Aorta (tissue), 5 donors: ENCODE measurements at places on chromosomes 7 and 10. TPM values are rescaled to one million over a fixed set of nuclear protein-coding genes. Genes with fewer than 3 reads are reported as not detected.

PAXIP1 gene
- total RNA-seq = 12.2 TPM

- no peaks in the 10 kb centered on the region for H3K36me3 ChIP-seq
- H3K4me3 ChIP-seq = no peak overlapping the region
- H3K27ac ChIP-seq = no peak overlapping the region
- no peaks in the 10 kb centered on the region for H3K4me1 ChIP-seq
- H3K27me3 ChIP-seq = no peaks in the 10 kb centered on the region
These were observed 127.3 kb downstream of the LHPP start for GRCh38 chr10:124588736-124589490.

GRCh38 chr7:875051-875450, 1.3 kb upstream of the GET4 start:
- no peaks in the 10 kb centered on the region for H3K36me3 ChIP-seq
- no peak overlapping the region for H3K27ac ChIP-seq
- H3K4me3 ChIP-seq = no peak overlapping the region
- no peak for DNase-seq
- H3K4me1 ChIP-seq = no peaks in the 10 kb centered on the region

- no peak for DNase-seq
- no peak overlapping the region for H3K4me3 ChIP-seq
- H3K4me1 ChIP-seq = peaks cover 6% of the 10 kb centered on the region
- H3K27ac ChIP-seq = no peak overlapping the region
These were observed 15.0 kb downstream of the TCAF1 start for GRCh38 chr7:143886826-143887477.

PRSS37 gene
- not detected for total RNA-seq

GRCh38 chr7:70568674-70569334, 563.1 kb upstream of the GALNT17 start:
- no peak for DNase-seq
- H3K27ac ChIP-seq = no peak overlapping the region
- H3K4me1 ChIP-seq = no peaks in the 10 kb centered on the region
- H3K36me3 ChIP-seq = no peaks in the 10 kb centered on the region
- H3K4me3 ChIP-seq = no peak overlapping the region

DNA sequence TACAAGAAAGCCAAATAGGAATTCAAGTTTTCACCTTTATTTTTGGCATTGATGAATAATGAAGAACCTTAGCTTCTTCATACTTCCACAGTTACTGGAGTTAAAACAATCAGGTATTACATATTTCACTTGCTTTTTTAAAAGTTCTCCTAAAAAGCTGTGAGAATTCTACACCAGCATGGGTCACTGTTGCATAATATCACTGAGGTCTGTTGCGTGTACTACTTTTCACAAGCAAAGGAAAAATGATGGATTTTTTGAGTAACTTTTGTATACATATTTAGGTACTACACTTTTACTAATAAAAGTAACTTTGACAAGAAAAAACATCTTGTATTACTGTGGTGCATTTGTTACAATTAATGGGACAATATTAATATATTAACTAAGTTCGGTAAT, 15.2 kb downstream of the FAM24B start:
- no peak overlapping the region for H3K27ac ChIP-seq
- no peaks in the 10 kb centered on the region for H3K27me3 ChIP-seq
- no peak overlapping the region for H3K4me3 ChIP-seq
- no peak for DNase-seq
- no peaks in the 10 kb centered on the region for H3K36me3 ChIP-seq

DNA sequence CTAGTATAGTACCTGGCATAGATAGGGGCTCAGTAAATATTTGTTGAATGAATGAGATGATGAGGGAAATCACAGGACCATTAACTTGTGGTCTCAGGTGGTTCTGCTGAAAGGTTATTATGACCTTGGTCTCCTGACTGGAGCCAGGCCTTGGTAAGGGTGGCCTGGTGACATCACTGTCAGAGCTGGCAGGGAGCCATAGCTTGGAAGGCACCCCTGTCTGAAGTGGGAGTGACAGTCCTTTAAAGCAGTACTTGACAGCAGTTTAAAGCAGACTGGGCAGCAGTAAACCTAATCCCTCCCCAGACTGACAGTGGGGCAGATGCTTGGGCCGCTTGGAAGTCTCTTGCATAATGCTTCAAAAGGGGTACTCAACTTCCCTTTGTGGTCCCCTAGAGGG, 13.4 kb downstream of the DPCD start:
- no peaks in the 10 kb centered on the region for H3K36me3 ChIP-seq
- H3K27ac ChIP-seq = no peak overlapping the region
- H3K27me3 ChIP-seq = no peaks in the 10 kb centered on the region
- no peak for DNase-seq

ATOH7 gene
- total RNA-seq = not detected

DNA sequence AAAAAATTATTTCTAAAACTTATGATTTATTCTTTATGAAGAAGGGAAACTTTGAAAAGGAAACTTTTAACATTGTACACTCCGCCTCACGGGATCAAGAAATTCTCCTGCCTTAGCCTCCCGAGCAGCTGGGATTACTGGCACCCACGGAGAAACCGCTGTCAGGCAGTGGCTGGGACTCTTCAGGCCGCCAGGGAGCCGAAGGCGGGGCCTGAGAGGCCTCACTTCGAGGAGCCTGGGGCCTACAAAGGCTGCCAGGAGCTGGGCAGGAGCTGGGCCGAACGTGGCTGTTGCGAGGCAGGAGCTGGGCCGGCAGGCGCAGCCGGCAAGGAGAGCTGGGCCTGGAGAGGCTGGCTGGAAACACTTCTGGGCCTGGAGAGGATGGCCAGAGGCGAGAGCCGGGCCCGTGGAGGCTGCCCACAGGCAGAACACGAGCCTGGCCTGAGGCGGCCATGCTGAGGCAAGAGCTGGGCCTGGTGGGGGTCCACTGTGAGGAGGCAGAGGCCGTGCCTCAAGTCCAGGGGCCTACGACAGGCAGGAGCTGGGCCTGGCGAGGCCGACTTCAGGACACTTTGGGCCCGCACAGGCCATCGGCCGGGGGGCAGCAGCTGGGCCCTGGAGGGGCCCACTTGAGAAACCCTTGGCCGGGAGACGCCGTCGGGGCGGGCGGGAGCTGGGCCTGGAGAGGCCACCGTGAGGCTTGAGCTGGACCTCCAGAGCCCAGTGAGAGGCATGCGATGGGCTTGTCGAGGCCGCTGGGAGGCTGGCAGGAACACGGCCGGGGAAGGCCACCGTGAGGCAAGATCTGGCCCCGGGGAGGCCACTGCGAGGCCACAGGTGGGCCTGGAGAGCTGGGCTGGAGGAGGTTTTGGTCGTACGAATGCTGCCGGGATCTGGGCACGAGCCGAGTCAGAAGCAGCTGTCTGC, 23.7 kb downstream of the MDH2 start:
- H3K27ac ChIP-seq = no peak overlapping the region
- no peak overlapping the region for H3K4me3 ChIP-seq
- H3K4me1 ChIP-seq = no peaks in the 10 kb centered on the region
- peaks cover 2% of the 10 kb centered on the region for H3K36me3 ChIP-seq
- no peak for DNase-seq
- H3K27me3 ChIP-seq = no peaks in the 10 kb centered on the region

GRCh38 chr10:77574438-77574837, 63.2 kb downstream of the KCNMA1 start:
- no peak overlapping the region for H3K27ac ChIP-seq
- H3K36me3 ChIP-seq = no peaks in the 10 kb centered on the region
- H3K4me1 ChIP-seq = peaks cover 5% of the 10 kb centered on the region
- H3K4me3 ChIP-seq = no peak overlapping the region
- DNase-seq = no peak
- H3K27me3 ChIP-seq = no peaks in the 10 kb centered on the region

IKZF1 gene
- total RNA-seq = 24.4 TPM

DNA sequence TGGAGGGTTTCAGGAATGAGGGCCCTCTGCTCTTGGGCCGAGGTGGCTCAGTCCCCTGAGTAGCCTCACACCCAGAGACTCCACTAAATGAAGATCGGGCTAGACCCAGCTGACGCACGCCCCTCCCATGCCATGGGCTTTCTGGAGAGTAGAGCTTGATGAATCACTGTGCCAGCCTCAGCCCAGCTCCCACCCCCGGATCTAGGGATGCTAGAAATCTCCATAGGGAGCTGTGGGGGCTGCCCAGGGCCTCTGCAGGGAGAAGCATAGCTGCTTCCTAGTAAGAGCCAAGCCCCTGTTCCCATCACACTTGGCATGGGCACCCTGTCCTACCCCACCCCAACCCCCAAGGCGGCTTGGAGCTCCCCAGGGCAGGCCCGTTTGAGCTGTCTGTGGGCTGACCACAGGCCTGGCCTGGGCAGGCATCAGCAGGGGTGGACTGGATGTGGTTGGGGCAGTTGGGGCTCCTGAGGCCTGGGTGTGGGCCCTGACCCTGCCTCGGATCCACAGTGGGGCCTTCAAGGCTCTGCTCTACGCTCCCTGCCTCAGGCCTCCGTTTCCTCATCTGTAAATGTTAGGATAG, 121.2 kb downstream of the ZMIZ1 start:
- no peak for DNase-seq
- H3K27ac ChIP-seq = no peak overlapping the region
- no peaks in the 10 kb centered on the region for H3K36me3 ChIP-seq
- no peak overlapping the region for H3K4me3 ChIP-seq

GOT1 gene
- total RNA-seq = 9.4 TPM

TM9SF3 gene
- total RNA-seq = 120 TPM

WDR86 gene
- 4.4 TPM for total RNA-seq

ZNF727 gene
- total RNA-seq = 5.6 TPM

TMEM213 gene
- not detected for total RNA-seq

DNA sequence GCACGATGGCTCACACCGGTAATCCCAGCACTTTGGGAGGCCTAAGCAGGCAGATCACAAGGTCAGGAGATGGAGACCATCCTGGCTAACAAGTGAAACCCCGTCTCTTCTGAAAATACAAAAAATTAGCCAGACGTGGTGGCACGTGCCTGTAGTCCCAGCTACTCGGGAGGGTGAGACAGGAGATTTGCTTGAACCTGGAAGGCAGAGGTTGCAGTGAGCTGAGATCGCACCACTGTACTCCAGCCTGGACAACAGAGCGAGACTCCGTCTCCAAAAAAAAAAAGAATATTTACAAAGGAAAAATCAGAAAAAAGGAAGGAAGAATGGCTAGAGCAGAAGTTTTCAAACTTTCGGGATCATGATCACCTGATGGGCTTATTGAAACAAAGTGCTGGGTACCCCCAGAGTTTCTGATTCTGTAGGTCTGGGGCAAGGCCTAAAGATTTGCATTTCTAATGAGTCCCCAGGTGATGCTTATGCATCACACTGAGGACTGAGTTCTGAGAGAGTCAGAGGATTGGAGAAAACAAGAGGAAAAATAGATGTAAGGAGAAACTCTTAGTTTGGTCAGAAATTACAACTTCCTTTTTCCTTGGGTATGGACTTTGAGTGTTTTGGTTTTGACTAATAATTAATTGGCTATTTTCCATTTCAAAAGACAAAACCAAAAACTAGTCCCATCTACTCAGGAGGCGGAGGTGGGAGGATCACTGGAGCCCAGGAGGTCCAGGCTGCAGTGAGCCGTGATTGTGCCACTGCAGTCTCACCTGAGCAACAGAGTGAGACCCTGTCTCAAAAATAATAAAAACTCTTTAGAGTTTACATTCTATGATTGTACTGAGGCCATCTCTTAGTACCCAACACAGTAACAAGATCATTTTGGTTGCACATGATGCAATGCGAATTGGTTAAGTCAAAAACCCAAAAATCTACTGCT, 14.4 kb downstream of the MARCHF5 start:
- no peaks in the 10 kb centered on the region for H3K27me3 ChIP-seq
- no peaks in the 10 kb centered on the region for H3K4me1 ChIP-seq
- H3K36me3 ChIP-seq = no peaks in the 10 kb centered on the region

- H3K27ac ChIP-seq = no peak overlapping the region
- no peaks in the 10 kb centered on the region for H3K27me3 ChIP-seq
These were observed 1094.4 kb upstream of the C7orf33 start for GRCh38 chr7:147496209-147496608.

ACSL5 gene
- 13.4 TPM for total RNA-seq

MSS51 gene
- 6.3 TPM for total RNA-seq

GRCh38 chr10:27794157-27794556, 48.5 kb upstream of the MKX start:
- H3K36me3 ChIP-seq = no peaks in the 10 kb centered on the region
- H3K4me3 ChIP-seq = no peak overlapping the region
- no peaks in the 10 kb centered on the region for H3K4me1 ChIP-seq
- no peak overlapping the region for H3K27ac ChIP-seq
- no peaks in the 10 kb centered on the region for H3K27me3 ChIP-seq
- DNase-seq = no peak

C10orf67 gene
- total RNA-seq = not detected

AKR1D1 gene
- total RNA-seq = not detected

ACHE gene
- 2.0 TPM for total RNA-seq

DNA sequence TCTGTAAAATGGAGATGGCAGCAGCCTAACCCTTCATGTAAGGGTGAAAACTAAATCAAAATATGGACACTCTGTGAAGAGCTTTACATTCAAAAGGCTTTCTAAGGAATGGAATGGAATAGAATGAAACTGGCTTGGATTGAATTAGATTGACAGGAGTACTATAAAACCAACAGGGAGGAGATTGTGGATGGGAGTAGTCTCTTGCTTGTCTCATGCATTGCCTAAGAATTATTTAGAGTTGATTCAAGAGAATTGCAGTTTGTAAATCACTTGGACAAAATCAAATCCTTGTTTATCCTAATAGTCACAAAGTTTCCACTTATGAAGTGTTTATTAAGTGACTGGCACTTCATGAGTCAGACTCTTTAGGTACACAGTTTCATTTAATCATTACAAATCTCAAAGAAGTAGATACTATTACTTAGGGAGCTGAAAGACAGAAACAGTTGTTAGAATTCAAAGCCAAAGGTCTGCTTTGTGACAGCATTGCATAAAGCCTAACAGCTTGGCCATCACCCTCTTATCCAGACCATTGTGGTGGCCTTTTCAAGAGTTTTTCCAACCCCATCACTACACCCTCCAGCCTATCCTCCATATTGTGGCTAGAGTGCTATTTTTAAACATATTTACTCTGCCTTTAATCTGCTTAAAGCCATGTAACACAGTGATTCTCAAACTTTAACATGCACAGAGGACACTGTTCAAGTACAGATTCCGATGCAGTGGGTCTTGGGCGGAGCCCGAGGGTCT, 91.9 kb upstream of the GHITM start:
- no peak for DNase-seq
- H3K27me3 ChIP-seq = no peaks in the 10 kb centered on the region
- H3K36me3 ChIP-seq = no peaks in the 10 kb centered on the region
- no peak overlapping the region for H3K4me3 ChIP-seq
- no peak overlapping the region for H3K27ac ChIP-seq
